ENCODE measurements at places on chromosomes 3 and 15.

GRCh38 chr15:72229076-72229946, 1.7 kb downstream of the PKM start:
- DNase-seq, result no peak

GRCh38 chr3:70182166-70182565, 130.3 kb downstream of the MDFIC2 start:
- DNase-seq, result no peak

DNA sequence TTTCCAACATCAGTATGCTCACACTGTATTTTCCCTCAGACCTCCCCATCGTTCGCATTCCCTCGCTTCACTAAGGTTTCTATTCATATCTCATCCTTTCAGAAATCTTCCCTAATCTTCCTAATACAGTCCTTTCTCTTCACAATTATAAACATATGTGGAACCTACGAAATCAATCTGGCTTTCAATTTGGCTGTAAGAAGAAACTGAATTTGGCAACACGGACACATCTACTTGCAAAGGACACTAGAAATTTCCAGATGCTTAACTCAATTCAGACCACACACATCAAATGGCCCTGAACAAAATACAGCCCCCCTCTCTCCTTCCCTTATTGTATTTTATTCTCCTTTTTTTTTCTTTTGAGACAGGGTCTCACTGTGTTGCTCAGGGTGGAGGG, 39.1 kb upstream of the TM4SF19 start:
- DNase-seq, result no peak

DNA sequence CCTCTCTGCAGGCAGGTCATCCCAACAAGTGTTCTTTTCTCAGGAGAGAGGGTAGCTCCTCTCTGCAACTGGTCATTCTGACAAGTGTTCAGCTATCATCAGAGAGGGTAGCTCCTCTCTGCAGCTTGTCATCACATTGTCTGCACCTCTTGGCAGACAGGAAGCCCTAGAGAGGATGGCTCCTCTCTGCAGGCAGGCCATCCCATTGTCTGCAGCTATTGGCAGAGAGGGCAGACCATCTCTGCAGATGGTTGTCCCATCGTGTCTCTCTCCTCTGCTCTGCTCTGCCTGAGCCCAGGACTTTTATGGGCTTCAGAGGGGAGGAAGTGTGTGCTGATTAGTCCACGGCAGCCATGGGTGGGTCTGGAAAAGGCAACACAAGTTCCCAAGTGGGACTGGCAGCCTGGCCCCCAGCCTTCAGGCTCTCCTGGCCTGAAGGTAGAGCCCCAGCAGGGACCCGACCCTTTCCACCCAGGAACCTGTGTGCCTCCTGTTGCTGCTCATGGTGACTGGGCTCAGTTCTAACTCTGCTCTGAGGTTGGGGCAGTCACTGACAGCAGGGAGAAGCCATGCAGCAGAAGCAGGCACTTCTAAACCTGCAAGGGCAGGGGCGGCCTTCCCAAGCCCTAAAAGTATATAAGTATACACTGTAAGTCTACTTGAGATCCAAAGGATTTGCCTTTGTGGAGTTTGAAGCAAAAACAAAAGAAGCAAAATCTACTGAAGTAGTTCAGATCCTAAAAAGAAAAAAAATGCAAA, 637.9 kb downstream of the PLOD2 start:
- DNase-seq, result no peak

DNA sequence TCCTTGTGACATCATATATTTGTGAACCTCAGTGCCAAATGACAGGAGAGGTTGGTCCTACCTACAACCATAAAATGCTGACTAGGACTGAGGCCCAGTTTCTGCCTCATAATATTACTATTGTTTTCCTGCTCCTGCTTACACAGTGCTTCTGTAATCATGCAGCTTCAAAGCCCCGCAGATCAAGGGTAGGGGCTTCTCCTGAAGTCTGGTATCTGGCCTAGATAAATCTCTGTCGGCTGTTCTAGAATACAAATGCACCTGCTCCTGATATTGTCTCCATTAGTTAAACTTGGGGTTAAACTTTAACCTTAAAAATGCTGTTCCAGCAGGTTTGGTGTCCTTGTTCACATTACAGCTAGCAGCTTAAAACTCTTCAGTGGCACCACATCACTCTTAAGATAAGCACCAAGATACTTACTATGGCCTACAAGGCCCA, 552.4 kb downstream of the TUSC7 start:
- DNase-seq, result no peak

DNA sequence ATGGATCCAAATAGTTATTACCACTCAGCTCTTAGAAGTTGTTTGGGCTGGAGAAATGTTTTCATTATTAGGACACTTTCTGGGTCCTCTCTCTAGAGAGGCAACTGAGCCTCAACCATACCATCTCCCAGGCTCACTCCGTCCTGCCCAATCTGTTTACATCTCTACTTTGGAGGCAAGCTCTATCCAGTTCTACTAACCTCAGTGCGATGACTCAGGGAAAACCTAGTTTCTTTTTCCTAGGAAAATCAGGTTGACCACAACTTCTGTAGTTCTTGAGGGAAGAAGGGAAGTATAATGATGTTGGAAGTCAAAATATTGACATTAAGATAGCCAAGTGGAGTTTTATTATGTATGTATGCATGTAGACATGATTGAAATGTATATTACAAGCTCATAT, 40.4 kb downstream of the LPP start:
- DNase-seq, result no peak

DNA sequence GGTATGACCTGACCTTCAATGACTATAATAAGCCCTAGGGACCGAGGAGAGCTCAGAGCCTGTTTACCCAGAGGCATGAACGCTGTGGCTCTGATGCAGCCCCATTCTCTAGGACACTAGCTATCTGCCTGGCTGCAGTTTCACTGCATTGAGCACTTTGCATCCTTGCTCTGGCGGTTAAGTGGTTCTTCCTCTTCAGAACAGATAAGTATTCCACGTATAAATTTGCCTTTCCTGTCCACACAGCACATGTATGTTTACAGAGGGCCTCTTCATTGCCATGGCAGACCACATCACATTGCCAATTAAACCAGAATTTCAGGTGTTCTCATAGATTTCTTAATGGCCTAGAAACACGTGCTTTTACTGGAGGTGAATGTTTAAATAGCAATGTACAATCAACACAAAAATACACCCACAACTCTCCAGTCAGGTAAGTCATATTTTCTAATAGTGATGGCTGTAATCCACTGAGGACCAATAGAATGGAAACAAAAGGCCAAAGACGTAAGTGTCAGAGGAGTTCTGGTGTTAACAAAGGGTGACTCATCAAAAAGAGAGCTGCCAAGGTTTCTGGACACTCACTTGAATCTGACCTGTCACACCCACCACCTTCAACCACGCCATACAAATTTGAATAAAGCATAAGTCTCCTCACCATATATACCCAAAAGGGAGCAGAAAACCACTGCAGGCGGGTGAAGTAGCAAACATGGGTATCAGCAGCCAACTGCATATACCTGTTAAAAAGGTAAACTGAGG, 553.4 kb downstream of the OCA2 start:
- no peak for DNase-seq

DNA sequence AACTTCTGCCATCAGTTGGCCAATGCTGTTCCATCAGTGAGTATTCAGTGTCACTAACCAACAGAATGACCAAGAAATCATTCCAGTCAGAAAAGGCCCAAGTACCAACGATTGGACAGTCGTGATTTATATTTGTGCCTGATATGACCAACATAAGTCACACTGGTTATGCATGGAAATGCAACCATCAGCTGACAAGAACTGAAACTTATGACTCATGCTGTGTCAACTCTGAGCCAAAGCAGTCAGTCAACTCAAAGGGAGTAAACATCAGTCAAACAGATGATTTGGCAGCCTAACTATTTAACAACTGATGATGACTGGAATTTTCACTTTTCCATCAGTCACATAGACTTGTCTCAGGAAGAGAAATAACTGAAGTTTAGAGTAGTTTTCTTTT, 142.4 kb downstream of the ANXA2 start:
- DNase-seq, result no peak

- DNase-seq, result no peak
Measured at GRCh38 chr15:69104050-69104750, 56.2 kb upstream of the GLCE start.

DNA sequence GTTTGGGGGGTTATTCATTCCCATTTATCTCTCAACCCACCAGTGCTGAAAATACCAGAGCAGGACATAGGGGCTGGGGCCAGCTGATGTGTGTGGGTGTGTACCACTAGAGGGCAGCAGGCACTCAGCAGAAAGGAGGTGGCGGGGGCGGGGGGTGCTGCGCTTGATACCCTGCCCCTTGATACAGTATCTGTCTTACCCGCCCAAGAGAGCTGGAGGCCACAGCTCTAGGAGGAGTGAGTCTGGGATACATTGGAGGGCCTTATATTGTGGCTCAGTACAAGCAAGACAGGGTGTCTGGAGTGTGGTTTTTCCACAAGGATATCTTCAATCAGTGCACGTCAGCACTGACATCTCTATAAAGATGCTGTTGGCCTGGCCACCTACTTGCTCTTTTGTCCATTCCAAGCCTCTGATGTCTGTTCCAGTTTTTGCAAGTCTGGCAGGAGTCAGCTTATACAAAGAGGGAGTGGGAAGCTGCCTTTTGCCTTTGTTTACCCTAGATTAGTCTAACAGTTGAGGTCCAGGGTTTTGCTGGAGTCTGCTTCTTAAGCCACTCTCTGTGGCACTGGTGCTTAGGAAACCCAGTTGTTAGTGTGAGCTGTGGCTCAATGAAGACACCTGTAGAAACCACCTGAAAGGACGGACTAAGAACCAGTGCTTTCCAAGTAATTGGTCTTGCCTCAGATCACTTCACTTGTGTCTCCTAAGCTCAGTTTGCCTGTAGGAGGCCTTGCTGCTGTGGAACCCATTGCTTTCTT, 1.5 kb upstream of the RBM15B start:
- DNase-seq, result no peak

DNA sequence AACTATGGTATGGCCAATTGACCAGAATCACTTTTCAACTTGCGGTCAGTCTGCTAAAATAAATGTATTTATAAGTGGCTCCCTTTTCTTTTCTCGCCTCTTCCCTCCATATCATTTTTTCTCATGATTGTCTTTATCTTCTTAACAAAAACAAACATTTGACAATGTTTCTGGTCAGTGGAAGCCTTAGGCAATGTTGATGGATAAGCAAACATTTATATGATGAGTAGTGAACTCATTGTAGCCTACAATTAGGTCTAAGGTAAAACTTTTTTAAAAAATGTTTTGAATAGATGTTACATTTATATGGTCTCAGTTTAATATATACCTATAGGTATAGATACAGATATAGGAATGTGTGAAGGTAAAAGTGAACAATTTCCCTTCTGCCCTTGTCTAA, 355.4 kb downstream of the MFSD1 start:
- no peak for DNase-seq

DNA sequence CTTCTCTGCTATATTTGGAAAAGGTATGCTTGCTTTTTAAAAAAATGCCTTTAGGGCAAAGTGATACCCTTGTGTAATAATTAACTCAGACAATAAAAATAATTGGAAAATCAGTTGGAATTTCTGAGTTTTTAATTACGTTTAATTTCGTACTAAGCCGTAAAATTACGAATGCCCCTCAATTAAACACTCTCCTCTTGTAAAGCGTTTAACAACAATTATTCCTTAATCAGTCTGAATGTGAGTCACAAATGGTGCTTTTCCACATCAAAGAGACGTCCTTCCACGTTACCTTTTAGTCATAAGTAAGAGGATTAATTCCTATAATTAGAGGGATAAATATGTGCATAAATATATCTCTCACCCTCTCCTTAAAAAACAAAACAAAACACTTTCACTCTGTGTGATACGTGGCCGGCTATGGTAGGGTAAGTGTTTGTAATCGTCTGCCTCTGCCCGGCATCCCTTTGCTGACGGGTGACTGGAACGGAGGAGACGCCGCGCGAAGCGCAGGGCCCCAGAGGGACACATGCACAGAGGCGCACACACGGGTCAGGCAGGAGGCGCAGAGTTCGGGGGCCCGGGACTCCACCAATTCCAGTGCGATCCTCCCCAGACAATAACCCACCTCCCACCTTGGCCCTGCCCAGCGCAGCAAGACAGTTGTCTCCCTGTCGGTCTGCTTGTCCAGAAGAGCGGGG, 9.7 kb upstream of the MEIS2 start:
- DNase-seq, result no peak

- DNase-seq, result no peak
Measured at GRCh38 chr15:70382762-70383458, 285.2 kb upstream of the TLE3 start.

GRCh38 chr3:149390772-149391212, 13.3 kb upstream of the TM4SF1 start:
- DNase-seq, result no peak

DNA sequence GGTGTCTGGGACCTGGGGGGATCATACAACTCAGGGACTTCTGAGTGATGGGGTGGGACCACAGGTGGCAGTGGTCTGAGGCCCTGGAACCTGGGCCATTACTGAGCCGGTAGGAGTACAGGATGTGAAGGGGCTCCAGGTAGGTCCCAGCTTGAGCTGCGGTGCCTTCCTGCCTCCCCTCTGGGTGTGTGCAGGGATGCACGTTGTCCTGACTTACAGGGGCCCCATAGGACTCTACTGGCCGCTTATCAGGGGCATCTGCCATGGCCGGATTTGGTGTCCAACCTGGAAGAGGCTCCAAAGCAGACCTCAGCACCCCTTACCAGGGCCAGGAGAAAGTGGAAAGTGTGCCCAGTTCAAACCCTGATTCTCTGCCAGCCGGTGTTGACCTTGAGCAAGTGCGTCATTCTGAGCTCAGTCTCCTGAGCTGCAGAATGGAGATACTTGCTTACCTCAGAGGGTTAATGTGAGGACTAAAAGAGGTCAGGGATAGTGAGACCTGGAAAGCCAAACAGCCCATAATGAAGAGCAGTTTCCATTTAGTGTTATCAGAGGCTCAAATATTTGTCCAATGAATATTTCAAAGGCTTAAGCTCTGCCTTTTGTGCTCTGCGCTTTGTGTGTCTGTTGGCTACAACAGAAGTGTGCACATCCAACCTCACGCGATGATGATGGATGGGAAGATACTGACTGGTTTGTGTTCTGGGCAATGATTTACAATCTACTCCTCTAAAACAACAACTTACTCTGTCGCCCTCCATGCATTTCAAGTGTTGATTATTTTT, 35.4 kb upstream of the ESYT3 start:
- DNase-seq, result no peak

GRCh38 chr3:184455991-184456390, 76.1 kb downstream of the CHRD start:
- DNase-seq, result no peak

- DNase-seq, result no peak
Measured at GRCh38 chr3:124976383-124976782, 41.8 kb upstream of the MUC13 start.

- no peak for DNase-seq
Measured at GRCh38 chr3:188082031-188082430, 71.9 kb upstream of the LPP start.

- no peak for DNase-seq
Measured at GRCh38 chr3:126352476-126353454, 4.4 kb downstream of the KLF15 start.

GRCh38 chr3:165783383-165783782, 53.8 kb downstream of the BCHE start:
- DNase-seq, result no peak

- DNase-seq, result no peak
Measured at GRCh38 chr3:111989061-111989678, 9.6 kb upstream of the TAGLN3 start.

- DNase-seq, result no peak
Measured at GRCh38 chr15:89429023-89429422, 67.4 kb downstream of the RHCG start.
